ENCODE measurements at places on chromosomes 6 and 20.

GRCh38 chr6:128167552-128167951 lies 266.7 kb upstream of the THEMIS start:
- no peak for DNase-seq

GRCh38 chr6:168123165-168123911 lies 44.3 kb upstream of the FRMD1 start:
- DNase-seq = no peak

GRCh38 chr6:34602318-34603111 lies 46.4 kb upstream of the SPDEF start:
- no peak for DNase-seq

GRCh38 chr20:2042400-2042799 lies 48.5 kb upstream of the PDYN start:
- no peak for DNase-seq

- no peak for DNase-seq
Observed at GRCh38 chr6:33800248-33800969, 3.4 kb downstream of the MLN start.

DNA sequence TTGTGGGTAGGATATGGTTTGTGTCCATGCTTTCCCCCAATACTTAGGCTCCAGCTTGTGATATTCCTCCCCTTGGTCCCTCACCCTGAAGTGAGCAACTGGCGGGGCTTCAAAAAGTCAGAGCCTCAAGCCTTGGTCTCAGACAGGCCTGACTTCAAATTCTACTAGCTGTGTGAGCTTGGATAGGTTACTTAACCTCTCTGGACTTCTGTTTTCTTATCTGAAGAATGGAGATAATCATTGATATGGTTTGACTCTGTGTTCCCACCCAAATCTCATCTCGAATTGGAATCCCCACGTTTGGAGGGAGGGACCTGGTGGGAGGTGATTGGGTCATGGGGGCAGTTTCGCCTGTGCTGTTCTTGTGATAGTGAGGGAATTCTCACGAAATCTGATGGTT lies 94.9 kb upstream of the CD83 start:
- no peak for DNase-seq

DNA sequence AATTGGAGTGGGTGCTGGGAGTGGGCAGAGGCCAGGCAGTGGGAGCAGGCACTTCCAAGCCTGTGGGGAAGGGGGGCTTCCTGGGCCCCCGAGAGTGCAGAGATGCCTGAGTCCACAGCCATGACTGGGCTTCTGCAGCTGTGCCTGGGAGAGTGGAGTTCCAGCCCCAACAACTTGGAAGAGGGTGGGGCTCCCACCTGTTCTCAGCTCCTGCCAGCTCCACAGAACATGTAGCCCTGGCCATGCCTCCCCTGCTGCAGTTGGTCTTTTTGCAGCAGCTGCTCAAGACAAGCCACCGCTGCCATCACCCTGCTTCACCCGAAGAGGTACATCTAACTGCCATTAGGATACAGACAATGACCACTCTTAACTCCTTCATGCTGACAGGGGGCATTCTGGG lies 1092.3 kb downstream of the KHDRBS2 start:
- no peak for DNase-seq

DNA sequence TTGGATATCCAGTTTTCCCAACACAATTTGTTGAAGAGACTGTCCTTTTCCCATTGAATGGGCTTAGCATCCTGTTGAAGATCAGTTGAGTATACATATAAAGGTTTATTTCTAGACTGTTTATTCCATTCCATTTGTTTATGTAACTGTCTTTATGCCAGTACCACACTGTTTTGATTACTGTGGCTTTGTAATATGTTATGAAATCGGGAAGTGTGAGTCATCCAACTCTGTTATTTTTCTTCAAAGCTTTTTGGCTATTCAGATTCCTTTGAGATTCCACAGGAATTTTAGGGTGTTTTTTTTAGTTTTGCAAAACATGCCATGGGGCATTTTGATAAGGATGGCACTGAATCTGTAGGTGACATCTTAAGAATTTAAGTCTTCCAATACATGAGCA lies 188.3 kb downstream of the BMP7 start:
- DNase-seq = no peak

DNA sequence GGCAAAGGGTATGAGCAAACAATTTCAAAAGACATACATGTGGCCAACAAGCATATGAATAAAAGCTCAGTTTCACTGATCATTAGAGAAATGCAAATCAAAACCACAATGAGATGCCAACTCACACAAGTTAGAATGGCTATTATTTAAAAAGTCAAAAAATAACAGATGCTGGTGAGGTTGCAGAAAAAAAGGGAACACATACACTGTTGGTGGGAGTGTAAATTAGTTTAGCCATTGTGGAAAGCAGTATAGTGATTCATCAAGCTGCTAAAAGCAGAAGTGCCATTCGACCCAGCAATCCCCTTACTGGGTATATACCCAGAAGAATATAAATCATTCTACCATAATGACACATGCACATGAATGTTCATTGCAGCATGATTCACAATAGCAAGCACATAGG lies 6.7 kb upstream of the KHDC1L start:
- DNase-seq = no peak

DNA sequence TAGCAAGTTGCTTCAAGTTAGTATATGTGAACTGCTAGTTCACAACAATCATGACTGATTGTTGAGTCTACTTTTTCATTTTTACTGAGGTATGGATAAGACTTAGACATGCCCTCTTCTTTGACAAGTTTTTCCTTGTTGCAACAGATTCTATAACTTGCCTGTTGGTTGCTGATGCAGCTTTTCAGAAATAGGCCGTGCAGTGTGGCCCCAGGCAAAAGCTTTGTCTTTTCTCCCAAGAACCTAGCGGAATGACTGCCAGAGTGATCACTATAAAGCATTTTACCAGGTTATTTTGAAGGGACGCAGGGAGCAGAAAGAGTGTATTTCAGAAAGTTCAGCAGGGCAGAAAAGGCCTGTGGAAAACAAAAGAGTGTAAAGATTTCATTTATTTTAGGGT lies 16.0 kb downstream of the HECA start:
- DNase-seq = no peak

DNA sequence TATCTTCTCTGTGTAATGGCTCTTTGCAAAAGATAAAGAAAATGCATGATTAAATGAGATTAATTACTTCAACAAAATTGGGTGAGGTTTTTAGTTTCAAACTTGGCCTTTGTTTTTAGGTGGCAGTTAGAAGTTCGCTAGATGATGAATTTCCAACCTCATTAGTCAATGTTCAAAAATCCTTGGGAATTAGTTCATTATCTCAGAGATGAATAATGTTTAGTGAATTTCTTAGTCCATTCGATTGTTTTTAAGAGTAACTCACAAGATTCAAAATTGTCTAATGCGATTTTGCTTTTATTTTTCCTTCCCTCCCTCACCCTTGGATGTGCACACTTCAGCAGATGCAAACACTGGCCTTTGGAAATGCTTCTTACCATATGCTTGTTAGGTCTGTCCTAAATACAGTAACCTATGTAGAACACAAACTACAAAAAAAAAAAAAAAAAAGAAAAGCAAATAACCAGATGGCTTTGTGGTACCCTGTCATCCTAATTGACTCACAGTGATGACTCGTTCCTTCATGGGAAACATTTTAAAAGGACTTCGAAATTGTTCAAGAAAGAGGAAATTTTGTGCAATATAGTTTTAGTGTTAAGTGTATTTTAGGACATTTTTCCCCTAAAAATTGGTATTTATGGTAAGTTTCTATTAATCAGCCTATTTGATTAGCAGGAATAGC lies 66.7 kb downstream of the FAM229B start:
- no peak for DNase-seq

DNA sequence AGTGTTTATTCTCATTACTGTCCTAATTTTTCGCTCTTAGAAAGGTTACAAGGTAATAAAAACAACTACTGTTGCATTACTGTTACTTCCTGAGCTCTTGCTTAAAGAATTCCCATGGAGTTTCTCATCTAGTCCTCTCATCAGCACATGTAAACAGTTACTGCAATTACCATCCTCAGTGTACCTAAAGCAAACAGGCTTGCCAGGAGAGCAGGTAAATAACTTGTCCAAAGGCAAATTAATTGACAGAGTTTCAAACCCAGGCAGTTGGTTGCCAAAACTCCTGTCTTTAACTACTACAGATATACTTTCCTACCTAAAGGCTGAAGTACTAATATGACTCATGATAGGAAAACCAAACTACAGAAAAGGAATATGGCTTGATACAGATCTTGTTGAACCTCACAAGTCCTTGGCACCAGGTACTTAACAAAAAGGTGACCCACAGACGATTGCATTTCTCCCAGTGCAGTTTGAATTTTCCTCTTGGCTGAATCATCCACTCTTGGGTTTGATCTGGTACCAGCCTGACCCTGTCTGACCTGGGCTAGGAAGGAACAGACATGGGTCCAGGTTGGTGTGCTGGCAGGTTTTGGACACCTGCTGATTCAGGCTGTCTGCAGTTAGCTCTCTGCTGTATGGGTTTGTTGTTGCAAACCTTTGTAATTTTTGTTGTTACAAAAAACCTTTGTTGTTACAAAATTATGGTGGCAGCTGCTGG lies 153.0 kb downstream of the CFAP61 start:
- no peak for DNase-seq

GRCh38 chr6:99563056-99563723 lies 5.3 kb downstream of the CCNC start:
- DNase-seq = no peak

- no peak for DNase-seq
Observed at GRCh38 chr20:33063271-33063670, 9.6 kb downstream of the BPIFB3 start.

DNA sequence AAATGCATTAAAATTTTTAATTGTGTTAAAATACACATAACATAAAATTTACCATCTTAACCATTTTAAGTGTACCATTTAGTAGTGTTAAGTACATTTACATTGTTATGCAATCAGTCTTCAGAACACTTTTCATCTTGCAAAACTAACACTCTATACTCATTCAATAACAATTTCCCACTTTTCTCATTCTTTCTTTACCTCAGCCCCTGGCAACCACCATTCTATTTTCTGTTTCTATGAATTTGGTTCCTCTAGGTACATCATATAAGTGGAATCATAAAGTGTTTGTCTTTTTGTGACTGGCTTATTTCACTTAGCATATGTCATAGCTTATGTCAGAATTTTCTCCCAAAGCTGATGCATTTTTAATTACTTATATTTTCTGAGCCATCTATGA lies 32.2 kb downstream of the PCMT1 start:
- DNase-seq = no peak

- no peak for DNase-seq
Observed at GRCh38 chr6:169160855-169161560, 92.6 kb downstream of the THBS2 start.

GRCh38 chr6:158626360-158627167 lies 18.0 kb downstream of the DYNLT1 start:
- DNase-seq = no peak

DNA sequence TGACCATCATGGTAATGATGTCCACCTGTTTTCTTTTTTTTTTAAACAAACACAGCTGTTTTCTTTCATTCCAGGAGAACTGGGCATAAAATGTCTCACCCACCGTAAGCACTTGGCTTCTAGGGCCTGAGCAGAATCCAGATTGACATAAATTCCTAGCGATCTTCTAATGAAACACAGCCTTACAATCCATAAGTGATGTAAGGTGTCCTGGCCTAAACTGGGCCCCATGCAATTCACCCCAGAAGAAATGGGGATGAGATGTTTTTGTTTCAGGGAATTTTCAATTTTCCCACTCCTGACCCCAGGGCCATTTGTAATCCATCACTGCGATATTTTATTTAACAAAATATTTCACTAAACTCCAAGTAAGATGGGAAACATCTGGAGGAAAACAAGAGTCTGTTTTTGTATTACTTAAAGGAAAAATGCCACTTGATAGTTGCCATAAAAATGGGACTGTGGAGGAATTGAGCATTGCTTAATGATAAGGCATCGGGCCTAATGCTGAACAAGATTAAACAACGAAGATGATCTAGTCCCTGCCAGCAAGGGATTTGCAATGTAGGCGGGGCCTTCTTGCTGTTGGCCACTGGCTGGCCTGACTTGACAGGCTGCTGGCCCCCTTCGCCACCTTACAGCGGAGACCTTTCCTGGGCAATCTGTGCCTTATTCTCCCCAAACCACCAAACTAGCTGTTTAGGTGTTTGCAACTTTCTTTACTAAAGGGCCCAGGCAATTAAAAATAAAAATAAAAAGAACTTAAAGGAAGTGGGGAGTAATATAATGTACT lies 183.7 kb downstream of the CD109 start:
- DNase-seq = no peak

GRCh38 chr20:32386091-32386490 lies 28.0 kb downstream of the ASXL1 start:
- no peak for DNase-seq

DNA sequence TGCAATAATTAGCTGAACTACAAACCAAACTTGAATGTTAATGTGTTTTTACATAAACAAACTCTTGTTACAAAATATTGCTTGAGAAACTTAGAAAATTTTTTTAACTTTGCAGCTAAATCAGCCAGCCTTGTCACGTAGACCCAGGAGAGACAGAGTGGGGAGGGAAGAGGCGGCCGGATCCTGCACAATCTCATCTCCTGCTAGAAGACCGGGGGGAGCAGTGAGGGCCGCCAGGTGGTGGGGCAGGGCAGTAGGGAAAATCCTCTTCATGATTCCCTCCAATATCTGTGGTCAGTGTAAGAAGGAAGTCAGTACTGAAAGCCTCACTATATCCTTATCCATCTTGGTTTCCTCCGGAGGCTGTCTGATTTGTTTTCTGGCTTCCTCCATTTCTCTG lies 193.3 kb downstream of the PACRG start:
- DNase-seq = no peak

DNA sequence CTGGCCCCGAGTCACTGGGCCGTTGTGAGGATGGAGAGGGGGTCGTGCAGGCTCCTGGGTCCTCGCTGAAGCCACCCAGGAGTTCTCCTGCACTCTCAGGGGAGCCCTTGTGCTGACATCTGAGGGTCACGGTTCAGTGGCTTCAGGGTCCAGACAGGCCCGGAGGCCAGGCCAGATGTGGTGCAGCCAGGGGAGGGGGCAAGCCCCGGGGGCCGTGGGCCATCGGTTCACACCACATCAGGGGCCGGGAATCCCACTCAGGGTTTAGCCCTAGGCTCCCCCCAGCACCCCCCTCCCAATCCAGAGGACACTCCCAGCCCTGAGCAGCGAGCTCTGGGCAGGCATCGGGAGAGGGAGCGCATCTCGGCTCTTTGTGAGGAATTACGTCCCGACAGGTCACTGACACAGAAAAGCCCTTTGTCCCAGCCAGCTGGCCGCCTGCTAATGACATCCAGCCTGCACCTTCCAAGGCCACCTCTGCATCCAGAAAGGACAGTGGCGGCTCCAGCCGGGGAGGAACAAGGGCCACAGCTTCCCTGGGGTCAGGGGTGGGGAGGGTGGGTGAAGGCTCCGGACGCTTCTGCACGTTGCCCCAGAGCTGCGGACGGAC lies 6.4 kb upstream of the CHRNA4 start:
- no peak for DNase-seq

All from activated T-cell treated with anti-CD3 and anti-CD28 coated beads for 24 hours (primary cell).